NCI-H1105 treated with DMSO at 0.1 percent for 48 hours (cell line): ENCODE measurements at places on chromosomes 11 and 22.

DNA sequence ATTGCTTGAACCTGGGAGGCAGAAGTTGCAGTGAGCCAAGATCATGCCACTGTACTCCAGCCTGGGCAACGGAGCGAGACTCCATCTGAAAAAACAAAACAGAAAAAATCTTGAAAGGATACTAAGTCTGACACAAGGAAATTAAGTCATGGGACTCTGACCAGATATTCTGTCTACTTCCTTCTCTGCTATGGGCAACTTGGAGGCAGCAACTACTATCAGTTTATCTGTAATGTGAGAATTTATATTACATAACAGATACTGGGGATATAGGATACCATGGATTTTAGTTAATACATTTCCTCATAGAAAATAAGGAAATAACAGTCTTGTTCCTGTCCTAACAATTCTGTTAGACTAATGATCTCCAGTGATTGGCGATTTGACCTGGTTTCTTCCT, 1.6 kb upstream of the SGSM3 start:
- no peak for DNase-seq

DNA sequence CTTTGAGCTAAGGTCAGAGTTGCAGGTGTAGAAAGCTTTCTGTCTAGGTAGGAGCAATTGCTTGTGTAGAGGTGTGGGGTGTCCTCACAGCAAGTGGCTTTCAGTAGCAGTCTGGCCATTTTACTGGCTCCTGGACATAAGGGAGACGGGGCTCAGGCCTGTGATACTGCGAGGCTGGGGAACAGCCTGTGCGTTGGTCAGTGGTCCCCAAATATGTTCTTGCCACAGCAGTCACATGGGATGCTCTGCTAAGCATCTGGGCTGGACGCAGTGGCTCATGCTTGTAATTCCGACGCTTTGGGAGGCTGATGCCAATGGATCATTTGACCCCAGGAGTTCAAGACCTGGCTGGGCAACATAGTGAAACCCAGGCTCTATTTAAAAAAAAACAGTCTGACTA, 1.9 kb downstream of the MCM5 start:
- DNase-seq, result no peak

GRCh38 chr11:119483341-119483880, 60.4 kb upstream of the THY1 start:
- DNase-seq, result no peak

DNA sequence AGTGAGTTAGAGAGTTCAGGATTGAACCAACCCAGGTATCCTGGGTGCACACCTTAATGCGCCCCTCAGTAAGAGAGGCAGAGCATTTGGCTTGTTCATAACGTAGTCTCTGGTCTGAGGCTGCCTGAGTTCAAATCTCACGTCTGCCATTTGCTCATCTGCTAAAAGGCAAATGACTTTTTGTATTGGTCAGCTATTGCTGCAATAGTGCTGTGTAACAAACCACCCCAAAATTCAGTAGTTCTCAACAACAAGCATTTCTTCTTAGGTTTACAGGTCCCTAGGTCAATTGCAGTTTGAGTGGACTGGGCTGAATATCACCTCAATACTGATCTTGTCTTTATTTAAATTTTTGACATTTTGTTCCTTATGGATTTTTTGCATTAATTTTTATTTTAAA, 18.1 kb downstream of the RASD2 start:
- no peak for DNase-seq

GRCh38 chr11:133907841-133908241, 48.9 kb downstream of the IGSF9B start:
- no peak for DNase-seq

- DNase-seq, result no peak
These were observed 7.8 kb upstream of the NOX4 start for GRCh38 chr11:89498845-89499448.

- no peak for DNase-seq
These were observed 29.9 kb downstream of the SHANK2 start for GRCh38 chr11:71222318-71223080.
